ENCODE measurements at places on chromosomes 5 and 9.

DNA sequence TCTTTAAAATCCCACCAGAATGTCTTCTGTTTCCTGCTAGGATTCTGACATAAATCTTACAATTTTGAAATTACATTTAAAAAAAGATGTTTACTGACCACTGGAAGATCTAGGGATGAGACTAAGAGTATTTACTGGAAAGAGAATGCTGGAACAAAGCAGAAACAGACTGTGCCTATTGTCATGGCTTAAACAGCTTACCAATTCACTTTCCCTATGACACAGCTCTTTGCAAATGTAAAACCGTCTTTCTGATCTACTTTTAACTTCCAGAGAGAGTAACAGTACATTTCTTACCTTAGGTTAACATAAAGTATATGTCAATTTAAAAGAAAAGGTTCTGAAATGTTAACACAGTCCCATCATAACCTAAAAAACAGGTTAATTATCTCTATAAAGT is 10.7 kb downstream of the GIN1 start:
- DNase-seq, result no peak

GRCh38 chr5:2732850-2733249 is 18.6 kb downstream of the IRX2 start:
- DNase-seq, result no peak

DNA sequence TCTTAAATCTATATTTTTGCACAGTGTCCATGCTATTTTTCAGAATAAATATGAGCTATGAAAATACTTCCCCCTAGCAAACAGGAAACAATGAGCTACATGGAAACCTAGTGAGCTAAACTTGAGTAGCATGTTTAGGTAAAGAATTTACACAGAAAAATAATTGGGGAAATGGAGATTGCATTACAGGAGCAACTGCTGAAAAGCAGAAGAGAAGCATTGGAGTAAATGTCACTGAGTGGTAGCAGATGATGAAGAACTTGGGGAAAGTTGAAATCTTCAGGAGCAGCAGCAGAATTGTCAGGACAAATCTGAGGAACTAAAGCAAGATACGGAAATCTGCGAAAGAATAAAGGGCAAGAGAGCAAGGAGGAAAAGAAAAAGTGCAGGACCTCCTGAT is 610.3 kb downstream of the TLE1 start:
- no peak for DNase-seq

DNA sequence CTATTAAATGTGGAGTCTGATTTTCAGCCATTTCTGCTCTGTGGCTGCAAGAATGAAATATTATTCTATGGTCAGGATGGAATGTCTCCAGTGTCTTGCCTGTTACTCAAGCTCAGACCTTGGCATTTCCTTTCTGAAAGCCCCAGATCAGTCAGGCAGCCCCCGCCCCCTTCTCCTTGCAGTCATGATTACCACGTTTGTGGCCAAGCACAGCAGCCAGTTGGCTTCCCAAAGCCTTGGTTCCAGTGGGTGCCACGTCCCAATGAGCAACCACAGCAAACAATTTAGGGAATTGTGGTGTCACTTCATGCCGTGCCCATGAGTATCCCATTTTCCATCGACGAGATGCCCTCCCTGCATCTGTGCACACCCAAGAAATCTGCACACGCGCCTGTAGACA is 9.7 kb upstream of the OBP2A start:
- no peak for DNase-seq

- DNase-seq, result no peak
Measured at GRCh38 chr9:38652486-38652885, 32.1 kb upstream of the ANKRD18A start.

- no peak for DNase-seq
Measured at GRCh38 chr5:142736247-142736632, 33.9 kb upstream of the ARHGAP26 start.

DNA sequence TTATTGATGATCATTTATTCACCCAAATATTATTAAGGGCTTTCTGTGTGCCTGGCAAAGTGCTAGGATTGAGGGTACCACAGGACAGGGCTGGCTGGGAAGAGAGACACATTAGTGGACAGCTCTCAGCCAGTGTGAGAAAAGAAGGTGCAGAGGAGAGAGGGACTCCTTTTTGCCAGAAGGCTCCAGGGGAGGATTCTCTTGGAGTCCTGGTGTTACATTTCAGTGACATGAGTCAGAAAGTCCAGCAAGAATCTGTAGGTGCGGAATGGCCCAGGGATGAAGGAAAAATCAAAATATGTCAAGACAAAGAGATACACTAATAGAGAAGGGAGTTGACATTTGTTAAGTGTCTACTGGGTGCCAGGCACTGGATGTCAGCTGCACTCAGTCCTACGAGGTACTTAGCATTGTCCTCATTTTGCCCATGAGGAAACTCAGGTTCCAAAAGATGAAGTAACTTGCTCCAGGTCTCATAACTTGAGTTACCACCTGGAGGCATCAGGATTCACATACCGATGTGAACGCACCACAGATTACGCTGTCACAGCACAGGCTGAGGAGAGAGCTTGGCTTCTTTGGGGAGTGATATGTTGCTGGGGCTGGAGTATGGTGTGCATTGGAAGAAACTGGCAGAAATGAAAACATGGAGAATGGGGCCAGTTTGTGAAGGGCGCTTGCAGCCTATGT is 60.5 kb downstream of the RASGRF2 start:
- no peak for DNase-seq

- no peak for DNase-seq
Measured at GRCh38 chr5:83034036-83034435, 43.2 kb downstream of the TMEM167A start.

DNA sequence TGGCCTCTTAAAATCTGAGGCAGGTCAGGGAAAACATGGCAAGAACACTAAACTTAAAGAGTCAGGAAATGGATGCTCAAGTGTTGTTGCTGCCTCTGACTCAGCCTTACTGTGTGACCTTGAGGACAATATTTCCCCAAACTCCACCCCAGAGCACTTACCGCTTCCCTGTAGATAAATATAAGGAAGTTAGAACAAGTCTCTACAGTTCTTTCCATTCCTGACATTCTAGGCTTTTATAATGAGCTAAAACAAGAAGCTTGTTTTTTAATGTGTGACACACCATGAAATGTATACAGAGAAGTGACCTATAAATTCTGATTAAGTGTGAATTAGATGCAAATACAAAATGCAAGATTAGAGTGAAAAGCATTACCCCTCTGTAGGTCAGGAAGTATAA is 129.3 kb downstream of the GRIA1 start:
- no peak for DNase-seq

DNA sequence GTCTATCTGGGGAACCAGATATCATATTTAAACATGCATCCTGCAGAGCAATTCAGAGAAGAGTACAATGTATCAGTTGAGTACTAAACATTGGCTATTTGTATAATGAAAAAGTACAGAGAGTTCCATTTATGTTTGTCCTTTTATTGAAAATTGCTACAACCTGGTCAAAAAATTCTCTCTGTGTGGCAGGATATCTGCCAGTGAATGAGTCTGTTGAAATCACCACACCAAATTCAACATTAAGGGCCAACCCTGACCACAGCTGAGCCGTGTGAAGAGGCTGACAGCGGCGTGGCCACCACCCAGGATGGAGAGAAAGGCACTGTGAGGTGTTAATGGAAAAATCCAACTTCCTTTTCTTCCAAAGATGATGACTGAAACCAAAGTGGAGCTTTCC is 422.7 kb upstream of the PIK3R1 start:
- DNase-seq, result no peak

- DNase-seq, result no peak
Measured at GRCh38 chr5:176728831-176729251, 81.5 kb upstream of the UNC5A start.

- no peak for DNase-seq
Measured at GRCh38 chr9:79387101-79387835, 184.5 kb upstream of the TLE4 start.

DNA sequence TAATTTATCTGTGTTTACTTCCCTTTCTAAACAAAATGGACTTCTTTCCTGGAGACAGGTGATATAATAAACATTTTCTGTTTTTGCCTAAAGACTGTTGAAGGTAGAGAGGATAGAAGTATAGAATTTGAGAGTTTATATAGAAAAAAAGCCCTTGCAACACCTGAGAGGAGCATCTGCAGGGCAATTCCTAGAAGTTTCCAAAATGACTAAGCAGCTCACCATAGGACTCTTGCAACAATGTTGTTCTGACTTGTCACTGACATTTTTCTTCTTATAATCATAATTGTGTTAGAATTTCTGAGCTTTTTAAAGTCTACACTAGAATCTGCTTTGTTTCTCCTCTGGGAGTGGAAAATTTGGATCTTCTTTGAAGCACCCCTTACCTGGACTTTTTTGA is 216.8 kb downstream of the TUSC1 start:
- DNase-seq, result no peak

GRCh38 chr5:68149189-68149588 is 66.4 kb upstream of the PIK3R1 start:
- DNase-seq, result no peak

DNA sequence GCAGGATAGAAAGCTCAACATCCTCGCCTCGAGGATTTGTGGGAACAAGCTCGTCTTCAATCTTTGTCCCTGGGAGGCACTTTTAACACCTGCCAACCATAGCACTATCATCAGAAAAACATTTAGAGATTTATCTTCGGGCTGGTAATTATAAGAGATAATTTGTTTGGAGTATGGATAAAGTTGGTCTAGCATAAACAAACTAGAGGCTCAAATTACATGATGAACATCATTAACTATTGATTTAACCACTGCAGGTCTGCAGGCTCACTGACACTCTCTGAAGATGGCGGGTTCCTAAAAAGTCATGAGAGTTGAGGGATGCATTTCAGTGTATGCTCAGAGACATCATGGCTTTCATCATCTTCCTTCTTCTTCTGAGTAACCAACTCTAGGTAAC is 25.8 kb upstream of the PCA3 start:
- no peak for DNase-seq

GRCh38 chr9:97376902-97377301 is 35.0 kb upstream of the TDRD7 start:
- DNase-seq, result no peak

DNA sequence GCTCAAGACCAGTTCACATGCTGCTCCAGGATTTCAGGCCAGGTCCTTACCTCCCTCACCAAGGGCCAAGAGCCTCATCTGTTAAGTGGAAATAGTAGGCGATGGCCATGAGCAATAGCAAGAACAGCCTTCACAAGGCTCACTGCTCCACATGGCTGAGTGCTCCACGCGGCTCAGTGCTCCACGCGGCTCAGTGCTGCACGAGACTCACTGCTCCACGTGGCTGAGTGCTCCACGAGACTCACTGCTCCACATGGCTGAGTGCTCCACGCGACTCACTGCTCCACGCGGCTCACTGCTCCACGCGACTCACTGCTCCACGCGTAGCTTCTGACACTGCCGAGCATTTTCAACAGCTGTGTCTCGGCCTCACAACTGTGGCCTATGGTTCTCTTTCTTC is 36.4 kb upstream of the ADAMTS2 start:
- no peak for DNase-seq

DNA sequence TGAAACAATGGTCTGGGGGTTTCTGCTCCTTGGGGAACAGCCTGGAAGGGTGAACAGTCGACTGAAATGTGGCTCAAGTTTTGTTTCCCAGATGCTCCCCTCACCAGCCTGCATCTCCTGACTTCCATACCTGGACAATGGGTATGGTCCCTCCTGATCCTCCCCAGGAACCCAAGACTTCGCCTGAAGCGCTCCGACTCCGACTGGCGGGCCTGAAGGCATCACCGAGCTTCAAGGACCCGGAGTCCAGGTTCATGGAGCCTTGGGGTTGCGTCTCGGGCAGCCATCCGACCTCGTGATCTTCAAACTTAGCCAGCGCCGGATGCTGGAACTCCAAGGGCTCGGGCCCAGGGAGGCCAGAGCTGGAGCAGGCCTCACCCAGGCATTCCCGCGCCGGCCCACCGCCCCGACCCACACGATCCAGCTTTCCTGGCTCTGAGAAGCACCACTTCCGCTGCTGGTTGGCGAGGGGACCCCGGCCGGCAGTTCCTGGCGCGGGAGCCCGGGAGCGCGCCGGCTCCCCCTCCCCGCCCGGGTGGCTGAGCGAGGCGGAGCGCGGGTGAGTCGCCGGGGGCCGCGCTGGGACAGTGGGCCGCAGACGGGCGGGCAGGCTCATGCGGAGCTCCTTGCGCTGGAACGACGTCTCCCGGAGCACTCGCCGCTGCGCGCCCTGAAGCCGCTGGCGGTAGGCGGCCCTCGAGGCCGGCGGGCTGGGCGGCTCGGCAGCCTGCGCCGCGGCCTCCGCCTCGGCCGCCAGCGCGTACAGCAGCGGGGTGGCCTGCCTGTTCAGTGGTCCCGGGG is 5.2 kb downstream of the SHROOM1 start:
- peak; percentile 33 for DNase-seq

DNA sequence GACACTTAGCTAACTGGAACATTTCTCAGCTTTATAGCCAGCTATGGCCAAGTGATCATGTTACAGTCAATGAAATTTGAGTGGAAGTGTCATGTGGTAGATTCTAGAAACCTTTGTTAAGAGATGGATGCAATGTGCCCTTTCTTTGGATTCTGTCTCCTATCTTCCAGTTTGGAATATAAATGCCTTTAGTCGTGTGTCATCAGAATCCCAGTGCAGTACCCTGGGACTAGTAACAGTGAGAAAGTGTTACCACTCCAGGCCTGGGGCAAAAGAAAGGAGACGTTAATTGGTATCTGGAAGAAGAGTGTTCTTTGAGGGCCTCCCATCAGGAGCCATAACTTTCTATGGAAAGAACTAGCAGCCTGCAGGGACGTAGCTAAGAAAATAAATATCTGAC is 149.6 kb downstream of the SNX18 start:
- no peak for DNase-seq

DNA sequence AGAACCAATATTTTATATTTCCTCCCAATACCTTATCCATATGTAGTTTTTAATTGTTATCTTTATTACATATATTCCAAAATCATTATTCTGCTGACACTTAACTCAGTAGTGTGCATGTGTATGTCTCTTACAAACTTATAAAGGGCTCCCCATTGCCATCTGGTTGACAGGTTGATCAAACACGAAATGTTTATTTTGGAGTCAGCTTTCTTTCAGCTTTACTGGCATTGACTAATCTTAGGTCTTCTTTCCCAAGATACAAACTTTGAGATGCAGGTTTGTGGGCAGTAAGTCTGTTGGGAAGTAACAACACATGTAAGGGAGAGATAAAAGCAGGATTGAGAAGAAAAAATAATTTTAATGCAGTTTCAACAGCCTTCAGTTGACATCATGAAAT is 716.0 kb upstream of the CHD1 start:
- DNase-seq, result no peak

GRCh38 chr5:133235696-133236426 is 184.0 kb downstream of the HSPA4 start:
- DNase-seq, result no peak

- DNase-seq, result no peak
Measured at GRCh38 chr9:36878986-36879982, 154.8 kb downstream of the PAX5 start.
